ENCODE measurements at places on chromosomes 12 and 14.

GRCh38 chr14:103889313-103890051 is 38.8 kb upstream of the TDRD9 start:
- DNase-seq: no peak

GRCh38 chr14:56902385-56902784 is 92.1 kb upstream of the OTX2 start:
- no peak for DNase-seq

- no peak for DNase-seq
Measured at GRCh38 chr12:12560587-12561370, 1.9 kb downstream of the DUSP16 start.

- DNase-seq: no peak
Measured at GRCh38 chr14:102295270-102295669, 9.7 kb downstream of the MOK start.

GRCh38 chr12:117686210-117686609 is 282.6 kb downstream of the KSR2 start:
- DNase-seq: no peak

- no peak for DNase-seq
Measured at GRCh38 chr12:125169870-125170269, 104.6 kb downstream of the AACS start.

DNA sequence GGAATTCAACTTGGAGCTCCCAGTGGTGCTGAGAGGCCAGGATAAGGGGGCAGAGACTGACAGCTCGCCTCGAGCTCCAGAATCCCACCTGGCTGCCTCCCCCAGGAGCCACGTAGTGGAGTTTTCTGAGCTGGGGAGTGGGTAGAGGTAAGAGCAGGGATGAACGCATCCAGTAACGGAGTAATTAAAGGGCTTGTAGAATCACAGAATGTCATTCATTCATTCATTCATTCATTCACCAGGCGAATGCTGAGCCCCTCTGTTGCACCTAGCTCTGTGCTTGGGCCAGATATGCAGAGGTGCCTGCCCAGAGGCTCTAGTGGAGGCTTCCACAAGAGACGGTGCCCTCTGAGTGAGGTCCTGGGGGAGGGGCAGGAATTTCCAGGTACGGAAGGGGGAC is 8.1 kb downstream of the FAM181A start:
- DNase-seq: no peak

DNA sequence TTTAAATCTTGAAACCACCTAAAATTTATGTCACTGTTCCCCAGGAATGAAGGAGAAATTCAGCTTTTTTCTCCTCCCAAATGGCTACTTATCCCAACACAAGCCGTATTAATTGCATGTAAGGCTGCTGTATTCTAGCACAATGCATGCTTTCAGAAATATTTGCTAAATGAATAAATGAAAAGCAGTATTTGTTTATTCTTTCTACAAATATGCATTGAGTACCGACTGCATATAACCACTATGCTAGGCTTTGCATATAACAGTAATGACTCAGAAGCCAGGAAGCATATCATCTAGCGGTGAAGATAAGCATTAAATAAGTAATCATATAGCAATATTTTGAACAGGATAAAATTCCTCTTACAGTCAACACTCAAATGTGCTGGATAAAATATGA is 5.7 kb upstream of the LRR1 start:
- no peak for DNase-seq

- DNase-seq: no peak
Measured at GRCh38 chr14:52733824-52734223, 3.9 kb downstream of the STYX start.

GRCh38 chr14:91367173-91368171 is 50.1 kb downstream of the CCDC88C start:
- no peak for DNase-seq
